ENCODE measurements at places on chromosomes 1 and 21.

DNA sequence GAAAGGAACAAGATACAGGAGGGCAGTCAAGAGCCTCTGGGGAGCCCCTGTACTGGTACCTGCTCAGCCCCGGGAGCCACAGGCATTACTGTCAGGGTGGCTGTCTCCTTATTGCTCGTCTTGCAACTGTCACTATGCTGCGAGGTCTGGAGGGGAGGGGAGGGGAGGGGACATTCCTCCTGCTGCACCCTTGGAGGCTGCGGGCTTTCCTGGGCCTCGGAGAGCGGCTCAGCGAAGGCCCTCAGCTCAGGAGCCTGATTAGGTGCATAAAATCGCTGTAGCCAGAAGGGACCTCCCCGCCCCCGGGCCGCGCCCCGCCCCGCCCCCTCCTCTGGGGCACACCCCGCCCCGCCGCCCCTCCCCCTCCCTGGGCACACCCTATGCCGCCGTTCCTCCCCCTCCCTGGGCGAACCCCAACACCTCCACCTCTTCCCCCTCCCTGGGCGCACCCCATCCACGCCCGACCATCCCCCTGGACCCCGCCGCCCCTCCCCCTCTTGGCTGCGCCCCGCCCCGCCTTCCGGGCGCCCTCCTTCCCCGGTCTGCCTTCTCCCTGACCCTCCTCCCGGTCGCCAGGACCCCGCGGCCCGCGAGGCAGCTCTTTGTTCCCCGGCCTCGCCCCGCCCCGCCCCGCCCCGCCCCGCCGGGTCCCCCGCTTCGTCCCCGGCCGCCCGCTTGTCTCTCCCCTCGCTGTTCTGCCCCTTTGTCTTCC, 35.5 kb downstream of the CACHD1 start:
- DNase-seq = peak; percentile 63

DNA sequence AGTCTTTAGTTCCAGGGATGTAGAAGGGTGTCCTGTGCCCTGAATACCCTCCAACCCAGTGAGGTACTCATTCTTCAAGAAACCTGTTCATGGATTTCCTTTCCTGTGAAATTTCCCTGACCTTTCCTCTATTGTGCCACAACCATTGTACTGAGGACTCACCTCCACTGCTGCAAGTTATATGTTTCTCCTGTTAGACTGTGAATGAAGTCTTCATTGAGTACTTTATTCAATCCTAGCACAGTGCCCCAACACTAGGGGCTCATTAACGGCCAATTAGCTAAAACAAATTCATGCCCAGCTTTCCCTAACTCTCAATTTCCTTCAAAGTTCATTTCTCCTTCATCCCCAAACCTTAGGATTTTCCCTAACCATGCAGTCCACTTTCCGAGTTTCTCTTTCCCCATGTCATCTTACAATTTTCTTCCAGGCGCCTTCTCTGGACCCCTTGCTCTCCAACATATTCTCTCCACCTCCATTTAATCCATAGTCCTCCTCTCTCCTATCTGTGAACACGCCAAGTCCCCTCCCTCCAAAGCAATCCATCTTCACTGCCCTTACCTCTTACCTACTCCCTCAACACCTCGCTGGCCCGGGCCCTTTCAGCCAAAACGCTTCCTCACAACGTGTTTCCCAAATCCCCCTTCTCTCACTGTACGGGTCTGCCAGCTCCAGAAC, 1.3 kb downstream of the TRIM33 start:
- DNase-seq = no peak

DNA sequence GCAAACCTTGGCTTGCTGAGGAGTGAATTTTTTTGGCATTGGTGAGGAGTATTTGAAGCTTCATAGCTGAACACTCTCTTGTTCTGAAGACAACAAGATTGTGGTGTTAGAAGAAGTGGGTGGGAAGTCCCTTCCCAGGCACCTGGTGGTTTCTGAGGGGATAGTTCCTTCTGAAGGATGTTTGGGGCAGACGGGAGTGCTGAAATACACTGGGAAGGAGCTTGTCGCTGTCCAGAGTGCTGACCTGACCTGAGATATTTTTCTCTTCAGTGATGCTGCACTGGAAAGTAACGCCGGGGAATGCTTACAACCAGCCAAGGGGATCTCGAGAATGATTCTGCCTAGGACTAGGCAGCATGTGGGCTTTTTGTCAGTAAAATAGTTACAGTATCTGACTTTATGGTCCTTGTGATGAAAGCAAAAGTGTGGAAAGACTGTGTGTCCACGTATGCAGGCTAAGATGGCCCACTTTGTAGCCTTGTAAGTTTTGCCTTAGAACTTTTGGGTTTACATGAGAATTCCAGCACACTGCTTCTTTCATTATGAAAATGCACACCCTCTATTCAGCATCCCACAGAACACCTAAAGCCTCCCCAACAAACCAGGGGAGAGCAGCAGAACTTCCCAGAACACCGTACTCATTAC, 33.1 kb upstream of the NFASC start:
- DNase-seq = no peak

DNA sequence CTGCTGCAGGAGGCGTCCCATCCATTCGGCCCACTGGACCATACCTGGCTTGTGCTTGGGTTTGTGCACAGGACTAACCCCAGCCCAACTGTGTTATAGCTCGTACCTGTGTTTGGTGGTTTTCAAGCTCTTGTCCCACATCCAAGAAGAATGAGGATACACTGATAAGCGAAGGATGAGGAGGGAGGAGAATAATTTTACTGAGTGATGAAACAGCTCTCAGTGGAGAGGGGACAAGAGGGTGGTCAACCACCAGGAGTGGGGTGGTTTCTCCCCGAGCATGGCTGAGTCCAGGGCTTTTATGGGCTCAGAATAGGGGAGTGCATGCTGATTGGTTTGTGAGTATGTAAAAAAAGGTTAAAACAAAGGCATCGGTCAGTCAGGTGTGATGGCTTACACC, 12.1 kb upstream of the USP48 start:
- DNase-seq = no peak

GRCh38 chr1:84991097-84991920, 5.6 kb downstream of the MCOLN2 start:
- no peak for DNase-seq

DNA sequence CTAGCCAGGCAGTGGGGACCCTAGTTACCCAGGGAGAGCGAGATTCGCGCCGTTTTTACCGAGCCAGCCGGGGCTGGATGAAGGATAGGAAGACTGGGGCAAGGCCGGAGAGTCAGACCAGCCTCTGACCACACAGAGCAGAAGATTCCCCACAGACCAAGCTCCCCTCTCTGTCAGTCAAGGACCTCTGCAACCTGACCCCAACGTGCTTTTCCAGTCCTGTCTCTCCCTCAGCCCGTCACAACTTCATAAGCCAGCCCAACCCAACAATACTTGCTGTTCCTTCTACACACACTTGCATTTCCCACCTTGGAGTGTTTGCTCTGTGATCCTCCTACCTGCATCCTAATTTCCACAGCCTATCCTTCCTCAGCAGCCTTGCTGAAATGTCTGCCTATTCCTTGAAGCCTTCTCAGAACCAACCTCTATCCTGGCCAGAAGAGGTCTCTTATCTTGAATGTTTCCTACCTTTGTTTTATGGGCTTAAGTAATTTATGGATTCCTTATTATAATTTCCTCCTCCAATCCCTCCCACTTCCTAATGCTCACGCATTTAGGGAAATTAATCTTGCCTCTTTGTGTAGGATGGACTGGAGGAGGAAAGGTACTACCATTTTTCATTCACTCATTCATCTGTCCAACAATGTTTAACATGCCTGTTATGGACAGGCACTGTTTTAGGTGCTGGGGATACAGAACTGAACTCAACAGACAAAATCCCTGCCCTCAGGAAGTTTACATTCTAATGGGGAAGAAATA, at the start of gene GSTM3:
Gene GSTM3, minus strand, starts transcription at position 424 of the 759 bp plus-strand sequence. CDS start 751 bp downstream, outside the sequence.
- no peak for DNase-seq
